Activated T-cell treated with anti-CD3 and anti-CD28 coated beads, Interleukin-2, amount 50 U/mL, for 72 hours (primary cell): ENCODE measurements at places on chromosomes 4 and X.

- no peak overlapping the region for H3K27ac ChIP-seq
- no peak for DNase-seq
- H3K4me1 ChIP-seq: no peaks in the 10 kb centered on the region
- no peaks in the 10 kb centered on the region for H3K36me3 ChIP-seq
These were observed 46.6 kb downstream of the AFM start for GRCh38 chr4:73528171-73528570.

DNA sequence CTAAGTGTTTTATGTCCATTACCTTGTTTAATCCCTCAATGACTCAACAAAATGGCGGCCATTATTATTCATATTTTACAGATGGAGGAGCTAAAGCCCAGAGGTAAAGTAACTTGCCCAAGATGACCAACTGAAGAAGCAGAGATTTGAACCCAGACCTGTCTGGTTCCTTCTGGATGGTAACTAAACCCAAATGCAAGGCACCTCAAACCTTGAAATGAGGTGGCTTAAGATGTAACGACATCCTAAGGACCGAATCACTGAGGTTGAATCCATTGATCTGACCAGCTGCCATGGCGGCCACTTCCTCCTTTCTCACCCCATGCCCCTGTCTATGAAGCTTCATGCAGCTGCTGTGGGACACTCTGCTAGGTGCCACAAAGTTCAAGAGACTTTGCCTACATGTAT, 932 bp downstream of the TLR10 start:
- DNase-seq: no peak
- peaks cover 5% of the 10 kb centered on the region for H3K4me1 ChIP-seq
- peaks cover under 1% of the 10 kb centered on the region for H3K36me3 ChIP-seq

- no peaks in the 10 kb centered on the region for H3K4me1 ChIP-seq
- no peaks in the 10 kb centered on the region for H3K36me3 ChIP-seq
- H3K4me3 ChIP-seq: no peak overlapping the region
- peaks cover 3% of the 10 kb centered on the region for H3K27me3 ChIP-seq
These were observed 21.2 kb downstream of the TMEM255A start for GRCh38 chrX:120290107-120290506.

GRCh38 chr4:56215901-56216300, 171.4 kb downstream of the AASDH start:
- DNase-seq: no peak
- peaks cover 18% of the 10 kb centered on the region for H3K27me3 ChIP-seq
- no peaks in the 10 kb centered on the region for H3K4me1 ChIP-seq
- H3K4me3 ChIP-seq: no peak overlapping the region
- H3K27ac ChIP-seq: no peak overlapping the region
- H3K36me3 ChIP-seq: no peaks in the 10 kb centered on the region

DNA sequence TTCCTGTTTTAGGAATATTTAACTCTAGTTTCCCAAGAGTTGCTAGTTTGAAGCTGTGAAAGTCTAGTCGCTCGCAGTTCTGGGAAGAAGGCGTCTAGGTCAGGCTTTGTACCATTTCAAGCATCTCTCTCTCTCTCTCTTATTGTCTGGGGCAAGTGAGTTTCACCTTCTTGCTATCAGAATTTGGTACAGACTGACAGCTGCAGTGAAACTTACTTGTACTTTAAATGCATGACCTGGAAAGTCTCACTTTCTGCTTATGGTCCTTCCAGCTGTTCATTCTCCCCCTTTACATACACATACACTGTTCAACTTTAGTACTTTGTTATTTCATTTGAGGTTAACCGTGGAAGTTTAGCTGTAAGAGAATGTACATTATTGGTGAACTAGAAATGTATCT, 4.4 kb downstream of the FRMPD4 start:
- no peak overlapping the region for H3K4me3 ChIP-seq
- peaks cover 16% of the 10 kb centered on the region for H3K27me3 ChIP-seq
- no peak for DNase-seq
- H3K27ac ChIP-seq: no peak overlapping the region

DNA sequence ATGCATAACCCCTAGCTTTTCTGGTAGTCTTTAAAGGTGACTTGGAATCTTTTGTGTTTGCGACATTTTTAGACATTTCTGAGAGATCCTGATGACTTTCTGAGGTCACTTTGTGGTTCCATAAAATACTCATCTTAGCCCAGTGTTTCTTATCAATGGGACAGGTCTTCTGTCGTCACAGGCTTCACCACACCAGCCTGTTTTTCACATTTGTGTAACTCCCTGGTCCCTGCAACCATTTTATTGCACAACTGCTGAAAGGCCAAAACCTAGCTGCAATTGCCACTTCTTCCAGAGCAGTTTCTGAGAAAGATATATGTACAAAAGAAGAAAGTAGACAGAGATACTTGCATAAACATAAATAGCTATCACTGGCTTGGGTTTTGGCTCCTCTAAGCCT, 120.9 kb downstream of the IL15 start:
- no peak overlapping the region for H3K27ac ChIP-seq
- DNase-seq: no peak
- H3K36me3 ChIP-seq: no peaks in the 10 kb centered on the region
- H3K4me3 ChIP-seq: no peak overlapping the region
- H3K4me1 ChIP-seq: no peaks in the 10 kb centered on the region

DNA sequence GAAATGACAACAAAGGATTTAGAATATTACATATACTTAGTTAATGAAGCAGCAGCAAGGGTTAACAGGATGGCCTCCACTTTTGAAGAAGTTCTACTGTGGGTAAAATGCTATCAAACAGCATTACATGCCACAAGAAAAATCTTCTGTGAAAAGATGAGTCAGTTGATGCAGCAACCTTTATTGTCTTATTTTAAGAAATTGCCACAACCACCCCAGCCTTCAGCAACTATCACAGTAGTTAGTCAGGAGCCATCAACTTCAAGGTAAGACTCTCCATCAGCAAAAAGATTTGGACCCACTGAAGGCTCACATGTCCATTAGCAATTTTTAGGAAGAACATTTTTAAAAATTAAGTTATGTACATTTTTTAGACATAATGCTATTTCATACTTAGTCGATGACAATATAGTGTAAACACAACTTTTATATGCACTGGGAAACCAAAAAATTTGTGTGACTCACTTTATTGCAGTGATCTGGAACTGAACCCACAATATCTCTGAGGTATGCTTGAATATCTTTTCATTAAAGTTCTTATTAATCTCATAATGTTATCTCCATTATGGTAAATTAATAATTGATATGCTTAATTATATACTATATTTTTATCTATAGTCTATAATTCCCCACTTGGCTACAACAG, 81.2 kb downstream of the SPCS3 start:
- no peaks in the 10 kb centered on the region for H3K4me1 ChIP-seq
- no peaks in the 10 kb centered on the region for H3K36me3 ChIP-seq
- no peak for DNase-seq
- no peak overlapping the region for H3K27ac ChIP-seq
- H3K27me3 ChIP-seq: no peaks in the 10 kb centered on the region

DNA sequence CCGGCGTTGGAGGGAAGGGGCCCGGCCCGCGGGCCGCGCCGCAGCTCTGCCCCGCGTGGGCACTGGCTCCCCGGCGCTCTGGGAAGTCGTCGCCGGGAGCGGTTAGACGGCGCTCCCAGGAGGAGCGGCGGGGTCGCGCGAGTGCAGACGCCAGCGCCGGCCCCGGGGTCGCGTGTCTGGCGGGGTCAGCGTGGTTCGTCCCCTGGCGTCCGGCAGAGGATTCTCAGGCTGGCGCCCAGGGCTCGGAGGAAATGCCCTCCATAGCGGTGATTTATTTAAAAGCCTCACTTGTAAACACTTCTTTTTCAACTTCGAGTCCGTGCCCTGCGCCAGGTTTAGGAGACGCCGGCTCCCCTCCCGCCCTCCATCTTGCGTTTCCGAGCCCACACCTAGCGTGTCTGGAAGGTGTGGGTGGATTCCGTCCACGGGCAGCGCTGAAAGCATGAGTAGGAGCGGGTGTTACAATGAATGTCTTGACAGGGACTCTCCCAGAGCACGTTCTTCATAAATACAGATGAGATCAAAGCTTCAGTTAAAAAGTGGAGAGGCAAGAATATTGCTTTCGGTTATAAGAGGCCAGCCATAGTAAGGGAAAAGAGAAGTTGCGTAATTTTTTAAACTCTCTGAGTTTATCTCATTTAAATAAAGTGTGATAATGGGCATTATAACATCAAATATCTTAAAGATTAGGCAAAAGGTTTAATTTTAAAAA, 692 bp downstream of the FAM241A start:
- peak; percentile 83 for DNase-seq
- H3K36me3 ChIP-seq: peaks cover 1% of the 10 kb centered on the region
- H3K4me1 ChIP-seq: peaks cover 59% of the 10 kb centered on the region
- H3K27ac ChIP-seq: peak overlapping the region; percentile 74
- no peaks in the 10 kb centered on the region for H3K27me3 ChIP-seq

DNA sequence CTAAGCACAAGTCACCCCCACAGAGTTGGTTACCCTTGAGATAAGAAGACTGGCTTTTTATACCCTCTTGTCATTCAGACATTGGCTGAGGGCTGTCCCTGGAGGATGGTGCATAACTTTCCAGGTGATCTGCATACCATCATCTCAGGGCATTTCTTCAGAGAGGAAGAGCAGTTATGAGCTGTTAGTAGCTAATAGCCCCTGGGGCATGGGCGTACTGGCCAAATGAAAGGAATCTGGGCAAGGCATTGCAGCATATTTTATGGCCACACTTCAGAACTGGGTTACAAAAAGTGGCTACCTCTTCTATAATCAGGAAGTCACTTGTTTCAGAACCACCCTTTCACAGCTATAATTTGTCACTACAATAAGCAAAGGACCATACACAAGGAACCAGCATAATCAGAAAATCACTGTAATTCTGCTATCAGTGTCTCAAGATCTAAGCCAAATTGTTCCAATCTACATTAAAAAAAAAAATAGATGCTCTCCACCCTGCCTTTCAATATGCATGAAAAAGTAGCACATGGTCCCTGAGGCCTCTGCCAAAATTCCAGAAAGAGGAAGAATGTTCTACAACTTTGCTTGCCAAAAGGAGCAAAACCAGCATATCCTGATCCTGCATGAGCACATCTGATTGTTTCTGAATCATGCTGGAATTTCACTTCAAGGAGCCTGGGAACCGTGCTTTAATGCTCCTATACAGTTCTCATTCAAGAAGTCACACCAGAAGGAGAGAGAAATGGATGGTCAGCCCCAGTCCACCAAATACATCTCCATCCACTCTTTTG, 92.0 kb downstream of the TMEM144 start:
- no peaks in the 10 kb centered on the region for H3K36me3 ChIP-seq
- no peak overlapping the region for H3K4me3 ChIP-seq
- no peaks in the 10 kb centered on the region for H3K27me3 ChIP-seq
- no peak for DNase-seq
- no peaks in the 10 kb centered on the region for H3K4me1 ChIP-seq

- no peaks in the 10 kb centered on the region for H3K4me1 ChIP-seq
- no peaks in the 10 kb centered on the region for H3K36me3 ChIP-seq
- DNase-seq: no peak
- H3K27me3 ChIP-seq: no peaks in the 10 kb centered on the region
- no peak overlapping the region for H3K27ac ChIP-seq
- H3K4me3 ChIP-seq: no peak overlapping the region
These were observed 36.4 kb upstream of the ADH4 start for GRCh38 chr4:99180382-99181070.

- no peak overlapping the region for H3K27ac ChIP-seq
- H3K36me3 ChIP-seq: no peaks in the 10 kb centered on the region
- peaks cover 51% of the 10 kb centered on the region for H3K27me3 ChIP-seq
- DNase-seq: peak; percentile 1
These were observed 39.8 kb downstream of the NHS start for GRCh38 chrX:17414839-17415238.

- no peak overlapping the region for H3K27ac ChIP-seq
- DNase-seq: no peak
- no peaks in the 10 kb centered on the region for H3K4me1 ChIP-seq
- H3K36me3 ChIP-seq: no peaks in the 10 kb centered on the region
- no peak overlapping the region for H3K4me3 ChIP-seq
These were observed 93.8 kb downstream of the INPP4B start for GRCh38 chr4:142752202-142752786.

DNA sequence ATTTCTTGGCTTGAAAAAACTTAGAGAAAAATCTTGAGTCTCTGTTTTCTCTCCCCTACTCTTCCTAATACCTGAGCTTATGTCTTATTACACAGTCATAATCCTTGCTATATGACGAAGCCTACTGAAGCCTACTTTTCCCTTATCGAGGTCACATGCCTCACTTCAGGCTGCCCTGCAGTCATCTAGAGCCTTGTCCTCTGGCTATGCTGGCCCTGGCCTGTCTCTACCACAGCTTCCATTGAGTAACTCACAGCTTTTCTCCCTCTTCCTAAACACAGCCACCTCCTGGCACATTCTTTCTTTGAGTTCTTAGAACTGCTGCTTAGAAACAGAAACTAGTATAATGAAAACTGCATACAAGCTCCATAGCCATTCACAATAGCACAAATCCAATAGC, 1698.3 kb downstream of the STIM2 start:
- no peak for DNase-seq
- H3K36me3 ChIP-seq: peaks cover 2% of the 10 kb centered on the region
- H3K4me3 ChIP-seq: no peak overlapping the region
- H3K27ac ChIP-seq: no peak overlapping the region
- H3K27me3 ChIP-seq: no peaks in the 10 kb centered on the region

DNA sequence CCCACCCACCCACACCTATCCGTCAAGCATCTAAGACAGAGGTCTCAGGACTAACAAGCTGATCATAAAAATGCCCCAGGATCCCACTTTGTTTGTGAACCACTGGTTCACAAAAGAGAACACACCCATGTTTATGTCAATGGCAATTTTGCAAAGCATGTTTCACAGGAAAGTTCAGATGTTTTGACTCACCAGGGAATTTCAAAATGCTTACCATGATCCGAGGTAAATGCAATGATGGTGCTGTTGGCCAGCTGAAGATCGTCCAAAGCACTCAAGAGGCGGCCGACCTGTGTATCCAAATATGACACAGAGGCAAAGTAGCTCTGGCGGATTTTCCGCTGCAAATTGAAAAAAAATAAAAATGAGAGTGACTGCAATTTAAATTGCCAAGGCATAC, 15.0 kb downstream of the IDS start:
- H3K4me3 ChIP-seq: no peak overlapping the region
- no peaks in the 10 kb centered on the region for H3K4me1 ChIP-seq
- DNase-seq: no peak
- H3K27ac ChIP-seq: no peak overlapping the region
- H3K36me3 ChIP-seq: peaks cover 17% of the 10 kb centered on the region

DNA sequence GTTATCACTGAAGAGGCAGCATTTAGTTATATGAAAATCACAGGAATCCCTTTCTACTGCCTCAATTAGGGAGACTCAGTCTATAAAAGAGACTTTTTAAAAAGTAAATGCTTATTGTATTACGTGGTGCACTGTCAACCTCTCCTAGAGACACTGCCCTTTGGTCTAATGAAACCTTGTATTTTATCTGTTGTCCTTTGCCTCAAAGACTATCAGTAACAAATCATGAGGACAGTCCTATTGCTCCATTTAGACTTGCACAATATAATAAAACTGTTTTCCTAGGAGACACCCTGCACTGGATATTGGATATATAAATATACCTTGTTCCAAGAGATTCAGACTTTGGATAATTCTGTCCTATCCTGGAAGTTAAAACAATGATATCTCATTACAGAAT, 34.2 kb downstream of the VCX3A start:
- no peaks in the 10 kb centered on the region for H3K36me3 ChIP-seq
- H3K27ac ChIP-seq: no peak overlapping the region
- no peak overlapping the region for H3K4me3 ChIP-seq
- DNase-seq: no peak

GRCh38 chrX:107107459-107107858, 11.2 kb downstream of the RBM41 start:
- no peak overlapping the region for H3K4me3 ChIP-seq
- no peak for DNase-seq
- no peak overlapping the region for H3K27ac ChIP-seq
- peaks cover 4% of the 10 kb centered on the region for H3K36me3 ChIP-seq
- H3K27me3 ChIP-seq: no peaks in the 10 kb centered on the region
